Germinal center (tissue), 1 donor: ENCODE measurements at places on chromosomes 3 and 15.

DNA sequence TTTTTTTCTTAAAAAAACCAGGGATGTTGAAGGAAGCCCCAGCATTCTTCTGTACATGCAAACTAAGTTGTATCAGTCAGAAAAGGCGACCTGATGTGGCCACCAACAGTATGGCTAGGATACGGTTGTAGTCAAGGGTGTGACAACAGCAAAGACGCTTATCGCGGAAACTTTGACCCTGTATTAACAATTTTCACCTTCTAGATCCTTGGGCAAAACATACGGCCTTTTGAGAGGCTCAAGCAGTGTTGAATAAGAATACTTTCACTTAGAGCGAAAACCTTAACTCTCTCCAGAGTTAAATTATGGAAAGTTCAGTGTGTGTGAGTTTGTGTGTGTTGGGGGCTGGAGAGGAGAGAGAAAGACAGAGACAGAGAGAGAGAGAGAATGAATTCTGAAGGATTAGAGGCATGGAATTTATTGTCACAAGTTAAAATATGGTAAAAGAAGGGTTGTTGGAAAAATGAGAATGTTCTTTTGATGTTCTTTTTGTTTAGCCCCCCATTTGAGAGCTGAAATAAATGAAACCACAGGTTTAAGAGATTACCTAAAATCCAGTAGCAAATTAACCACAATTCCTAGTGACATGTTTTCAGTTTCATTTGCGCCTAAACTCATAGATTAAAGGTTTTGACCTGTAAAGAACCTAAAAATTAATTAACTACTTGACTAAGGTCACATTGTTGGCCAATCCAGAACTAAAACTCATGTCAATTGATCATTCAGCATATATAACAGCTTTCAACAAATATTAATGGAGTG, 9.2 kb downstream of the ALCAM start:
- DNase-seq, result no peak

DNA sequence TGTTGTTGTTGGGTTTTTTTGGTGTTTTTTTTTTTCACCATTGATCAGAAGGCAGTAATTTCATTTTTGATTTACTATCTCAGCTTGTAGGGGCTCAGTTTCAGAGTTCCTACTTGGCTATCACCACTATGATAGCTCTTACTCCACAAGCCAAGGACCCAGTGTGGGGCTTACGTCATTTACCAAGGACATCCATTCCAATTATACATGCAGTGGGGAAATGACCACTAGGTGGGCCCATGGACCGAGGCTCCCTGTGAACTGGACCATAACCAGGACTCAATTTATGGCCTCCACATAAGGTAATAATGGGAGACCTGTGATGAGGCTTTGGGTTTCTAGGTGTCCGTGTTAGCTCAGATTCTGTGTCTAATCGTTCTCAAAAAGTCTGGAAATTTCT, 67.5 kb upstream of the CACNA1D start:
- DNase-seq, result no peak

- no peak for DNase-seq
Observed at GRCh38 chr3:32422943-32423342, 31.3 kb downstream of the CMTM7 start.

DNA sequence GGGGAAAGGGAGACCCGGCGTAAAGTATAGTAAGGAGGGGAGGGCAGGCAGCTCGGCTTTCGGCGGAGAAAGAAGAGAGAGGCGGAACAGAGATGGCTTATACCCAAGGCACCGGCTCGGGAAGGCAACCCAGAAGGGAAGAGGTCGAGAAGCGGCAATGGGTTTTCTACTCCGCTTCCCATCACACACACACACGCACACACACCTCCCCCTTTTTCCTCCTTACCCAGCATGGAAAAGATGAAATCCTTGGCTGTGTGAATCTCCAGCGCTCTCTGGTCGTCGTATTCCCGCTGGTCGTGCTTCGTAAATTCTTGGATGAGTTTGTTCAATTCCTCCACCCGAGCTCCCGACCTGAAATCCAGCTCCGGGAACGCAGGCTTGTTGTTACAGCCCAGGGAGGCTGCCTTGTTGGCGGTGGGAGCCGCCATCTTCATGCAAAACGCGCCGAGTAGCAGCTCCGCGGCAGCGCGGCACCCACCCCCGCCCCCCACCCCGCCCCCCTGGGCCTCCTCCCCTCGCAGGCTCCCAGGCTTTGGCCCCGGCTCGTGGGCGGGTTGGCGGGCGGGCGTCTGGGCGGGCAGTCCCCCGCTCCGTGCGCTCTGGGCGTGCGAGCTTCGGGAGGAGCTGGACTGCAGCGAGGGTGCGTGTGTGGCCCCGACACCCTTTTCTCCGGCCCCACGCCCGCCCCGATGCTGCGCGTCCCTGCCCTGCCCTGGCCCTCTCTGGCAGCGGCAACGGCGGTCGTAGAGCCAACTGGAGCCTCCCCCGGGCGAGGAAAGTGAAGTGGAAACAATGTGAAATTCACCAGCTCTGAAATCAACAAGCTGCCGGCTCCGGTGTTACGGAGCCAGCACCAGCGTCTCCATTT, at the start of gene MB21D2:
MB21D2 (minus strand) TSS at position 453 of the 871 bp plus-strand sequence; CDS start at position 437, 16 bp downstream.
- peak; percentile 40 for DNase-seq
